ENCODE measurements at places on chromosomes 3 and 15.

DNA sequence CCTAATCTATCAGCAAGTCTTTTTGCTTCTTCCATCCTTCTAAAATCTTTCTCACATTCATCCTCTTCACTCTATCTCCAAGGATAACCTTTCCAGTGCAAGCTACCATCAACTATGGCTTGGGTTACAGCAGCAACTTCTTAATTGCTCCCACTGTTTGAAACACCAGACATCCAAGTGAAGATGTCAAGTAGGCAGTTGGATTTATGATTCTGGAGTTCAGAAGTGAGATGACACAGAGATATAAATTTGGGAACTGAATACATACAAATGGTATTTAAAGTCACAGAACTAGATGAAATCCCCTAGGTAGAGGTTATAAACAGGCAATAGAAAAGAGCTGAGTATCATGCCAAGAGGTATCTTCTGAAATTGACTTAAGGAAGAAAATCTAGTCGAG is 3.7 kb downstream of the UBR1 start:
- no peak for DNase-seq

DNA sequence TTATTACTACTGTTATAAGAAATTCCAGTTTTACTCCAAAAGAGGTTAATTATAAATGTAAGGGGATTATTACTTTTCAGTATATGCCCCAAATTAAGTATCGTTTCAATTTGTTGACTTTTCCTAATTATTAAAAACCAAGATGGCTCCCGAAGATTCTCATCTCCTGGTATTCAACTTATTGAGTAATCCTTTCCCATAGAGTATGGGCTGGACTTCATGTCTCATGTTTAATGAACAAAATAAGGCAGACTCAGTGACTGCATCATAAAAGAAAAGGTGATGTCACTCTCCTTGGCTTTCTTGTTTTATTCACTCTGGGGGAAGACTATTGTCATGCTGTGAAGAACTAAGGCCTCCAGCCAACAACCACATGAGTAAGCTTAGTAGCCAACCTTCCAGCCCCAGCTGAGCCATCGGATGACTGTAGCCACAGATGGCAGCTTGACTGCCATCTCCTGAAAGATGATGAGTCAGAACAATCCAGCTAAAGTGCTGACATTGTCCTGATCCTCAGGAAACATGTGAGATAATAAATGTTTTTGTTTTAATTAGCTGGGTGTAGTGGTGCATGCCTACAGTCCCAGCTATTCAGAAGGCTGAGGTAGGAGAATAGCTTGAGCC is 17.3 kb downstream of the IGF2BP2 start:
- DNase-seq = no peak

DNA sequence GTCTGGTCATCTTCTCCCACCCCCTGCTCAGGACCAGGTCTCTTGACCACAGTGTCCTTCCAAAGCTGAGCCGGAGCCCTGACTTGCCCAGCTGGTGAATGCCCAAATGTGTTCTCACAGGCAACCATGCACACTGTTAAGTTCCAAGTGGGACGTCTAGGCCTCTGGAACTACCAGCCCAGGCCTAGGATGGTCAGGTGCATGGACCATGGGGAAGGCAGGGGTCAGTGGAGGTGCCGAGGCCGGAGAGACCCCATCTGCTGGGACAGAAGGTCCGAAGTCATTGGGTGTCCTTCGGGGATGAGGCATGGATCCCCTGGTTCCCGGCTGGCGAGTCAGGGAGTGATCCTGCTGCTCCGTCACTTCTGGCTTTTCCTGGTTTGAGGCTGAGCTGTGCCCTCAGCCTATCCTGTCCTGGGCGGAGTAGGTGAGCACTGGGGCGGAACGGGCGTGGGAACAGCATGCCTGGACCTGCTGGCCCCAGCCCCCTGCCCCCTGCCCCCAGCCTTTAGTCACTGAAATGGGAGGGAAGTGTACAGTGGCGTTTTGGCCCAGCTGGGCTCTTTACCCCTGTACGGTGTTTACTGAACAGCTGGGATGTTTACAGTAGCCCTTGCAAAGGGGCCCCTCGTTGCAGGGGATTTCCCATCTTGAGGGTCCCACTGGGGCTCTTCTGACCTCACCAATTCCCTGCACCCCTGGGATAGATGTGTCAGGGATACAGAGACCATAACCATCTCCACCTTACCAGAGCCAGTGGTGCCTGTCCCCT is 12.1 kb downstream of the SEMA3F start:
- no peak for DNase-seq

DNA sequence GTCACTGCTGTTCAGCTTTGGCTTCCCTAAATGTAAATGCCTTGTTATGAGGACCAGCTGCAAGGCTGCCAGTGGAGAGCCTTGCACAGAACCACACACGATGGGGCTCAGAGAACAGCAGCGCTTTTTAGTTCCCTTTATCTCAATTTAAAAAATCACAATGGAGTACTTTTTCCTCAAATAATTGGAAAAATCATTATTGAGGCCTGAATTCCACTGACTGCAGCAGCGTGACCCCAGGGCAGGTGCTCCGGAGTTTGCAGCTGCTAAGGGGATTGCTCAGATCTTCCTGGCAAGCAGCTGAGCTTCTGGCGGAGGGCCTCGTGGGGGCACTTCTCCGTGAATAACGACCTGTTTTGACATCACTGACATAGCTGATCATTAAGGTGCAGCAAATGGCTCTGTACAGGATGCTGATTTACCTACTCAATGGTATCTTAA is 245.6 kb upstream of the TRIM42 start:
- DNase-seq = no peak

DNA sequence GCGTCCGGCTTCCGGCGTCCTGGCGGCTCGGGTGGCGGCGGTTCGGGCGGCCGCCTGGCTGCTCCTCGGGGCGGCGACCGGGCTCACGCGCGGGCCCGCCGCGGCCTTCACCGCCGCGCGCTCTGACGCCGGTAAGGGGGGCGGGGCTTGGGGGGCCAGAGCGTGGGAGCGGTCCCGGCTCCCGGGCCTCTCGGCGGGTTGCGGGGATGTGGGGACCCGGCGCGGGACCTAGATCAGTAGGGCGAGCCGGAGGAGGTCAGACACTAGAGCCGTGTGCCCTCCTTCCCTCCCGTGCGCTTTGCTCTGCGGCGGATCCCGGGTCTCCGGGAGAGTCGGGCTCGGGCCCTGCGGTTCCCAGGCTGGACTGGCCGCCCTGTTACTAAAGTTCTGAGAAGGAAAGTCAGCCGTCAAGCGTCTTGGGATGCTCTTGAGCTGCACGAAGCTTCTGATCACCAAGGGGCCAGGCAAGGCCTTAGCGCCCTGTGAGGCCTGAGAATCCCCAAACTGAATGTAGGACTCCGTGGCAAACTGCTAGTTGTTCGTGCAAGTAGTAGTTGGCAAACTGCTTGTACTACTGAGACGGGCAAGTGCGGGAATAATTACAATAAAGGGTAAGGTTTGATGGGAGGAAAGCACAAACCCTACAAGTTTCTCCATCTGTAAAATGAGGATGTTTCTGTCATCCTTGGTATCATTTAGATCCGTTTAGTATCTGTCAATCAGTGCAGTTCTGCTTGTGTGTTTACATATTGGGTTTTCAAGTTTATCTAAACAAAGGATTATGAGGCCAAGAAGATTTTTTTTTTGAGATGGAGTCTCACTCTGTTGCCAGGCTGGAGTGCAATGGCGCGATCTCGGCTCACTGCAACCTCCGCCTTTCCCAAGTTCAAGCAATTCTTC is 587 bp downstream of the PIGX start:
- no peak for DNase-seq

DNA sequence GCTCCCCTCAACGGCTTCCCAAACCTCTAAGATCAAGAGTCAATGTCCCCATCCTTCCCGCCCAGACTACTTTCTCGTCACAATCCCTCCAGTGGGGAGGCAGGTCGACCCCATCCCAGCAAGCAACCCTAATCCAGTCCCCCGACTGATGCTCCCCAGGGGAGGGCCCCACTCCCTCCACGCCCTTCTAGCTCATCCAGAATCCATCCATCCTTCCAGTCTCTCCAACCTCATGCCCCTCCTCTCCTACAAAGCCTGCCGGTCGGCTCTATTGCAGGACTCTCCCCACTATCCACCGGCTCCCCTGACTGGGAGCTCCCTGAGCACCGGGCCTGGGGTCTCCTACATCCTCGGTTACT is 1.3 kb downstream of the ADAMTS7 start:
- no peak for DNase-seq

DNA sequence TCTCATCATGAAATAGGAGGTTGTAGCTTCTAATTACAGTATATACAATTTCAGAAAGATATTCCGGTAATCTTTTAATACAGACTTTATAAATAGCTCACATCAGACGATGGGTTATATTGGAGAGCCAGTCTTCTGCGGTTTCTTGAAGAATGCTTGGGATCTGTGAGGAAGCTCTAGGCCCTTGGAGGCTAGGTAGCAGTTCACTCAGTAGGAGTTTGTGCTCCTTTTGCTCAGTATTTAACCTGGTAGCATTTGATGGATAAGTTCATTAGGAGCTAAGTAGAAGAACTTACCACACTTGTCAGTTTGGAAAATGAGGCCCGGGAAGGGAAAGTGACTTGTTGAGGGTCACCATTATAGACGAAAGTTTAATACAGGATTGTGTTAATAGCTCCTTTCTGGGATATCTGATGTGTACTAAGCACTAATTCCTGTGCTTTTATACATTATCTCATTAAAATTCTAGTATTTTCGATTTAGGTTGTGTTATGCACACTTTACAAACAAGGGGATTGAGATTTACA is 2.8 kb downstream of the FNDC3B start:
- no peak for DNase-seq

Data from NCI-H748 treated with DMSO at 0.1 percent for 48 hours (cell line).